ENCODE measurements at places on chromosomes 11 and 22.

- no peak for DNase-seq
These were observed 350.3 kb upstream of the MPPED2 start for GRCh38 chr11:30936491-30936890.

DNA sequence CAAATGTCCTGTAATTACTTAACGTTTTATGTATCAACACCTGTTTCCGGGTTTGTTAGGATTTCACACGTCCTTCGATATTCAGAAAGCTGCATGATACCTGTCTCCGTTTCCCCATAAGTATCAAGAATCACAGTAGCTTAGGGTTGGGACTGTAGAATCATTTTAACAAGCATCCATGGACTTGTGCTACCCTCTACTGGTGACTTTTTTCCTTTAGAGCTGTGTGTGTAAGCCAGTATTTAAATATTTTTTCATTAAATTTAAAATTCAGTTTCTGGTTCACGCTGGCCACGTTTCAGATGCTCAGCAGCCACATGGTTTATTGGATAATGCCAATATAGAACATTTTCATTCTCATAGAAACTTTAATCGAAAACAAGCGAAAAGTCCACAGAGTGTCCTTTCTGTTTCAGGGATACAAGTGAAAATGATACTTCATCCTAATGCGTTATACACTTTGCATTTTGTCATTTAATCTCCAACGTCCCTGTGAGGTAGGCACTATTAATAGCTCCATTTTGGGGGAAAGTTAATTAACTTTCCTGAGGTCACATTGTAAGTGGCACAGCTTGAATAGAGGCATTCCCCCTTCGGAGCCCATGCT lies 61.5 kb upstream of the SLC25A18 start:
- DNase-seq, result peak; percentile 59

GRCh38 chr11:23295241-23295640 lies 435.0 kb upstream of the CCDC179 start:
- DNase-seq, result no peak

- no peak for DNase-seq
These were observed 23.6 kb upstream of the MYOD1 start for GRCh38 chr11:17695454-17696441.

DNA sequence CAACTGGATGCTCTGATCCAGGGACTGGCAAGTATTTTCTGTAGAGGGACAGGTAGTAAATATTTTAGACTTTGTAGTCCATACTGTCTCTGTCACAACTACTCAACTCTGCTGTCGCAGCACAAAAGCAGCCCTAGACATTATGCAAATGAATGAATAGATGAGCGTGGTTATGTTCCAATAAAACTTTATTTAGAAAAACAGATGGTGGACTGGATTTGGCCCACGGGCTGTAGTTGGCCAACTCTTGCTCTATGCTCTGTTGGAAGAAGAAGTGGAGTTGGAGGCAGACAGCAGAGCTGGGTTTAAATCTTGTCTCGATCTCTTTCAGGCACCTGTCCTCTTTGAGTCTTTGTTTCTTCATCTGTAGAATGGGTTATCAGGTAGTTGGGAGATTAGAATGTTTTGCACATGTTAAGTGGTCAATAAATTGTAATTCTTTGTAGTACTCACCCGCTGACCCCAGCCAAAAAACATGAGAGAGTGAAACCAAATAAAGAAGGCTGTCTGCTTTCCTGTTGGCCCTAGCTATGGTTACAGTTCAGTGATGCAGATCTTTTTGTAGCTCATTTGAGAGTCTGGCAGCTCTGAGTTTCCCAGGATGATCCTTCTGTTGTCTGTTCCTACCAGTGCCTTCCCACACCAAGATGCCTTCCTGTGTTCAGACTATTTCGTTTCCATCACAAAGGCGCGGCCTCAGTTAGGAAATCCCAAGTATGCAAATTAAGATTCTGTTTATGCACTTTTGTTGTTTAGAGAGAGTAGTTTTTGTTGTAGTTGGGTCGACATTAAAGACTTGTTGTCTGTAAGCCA lies 198.1 kb upstream of the SEZ6L start:
- DNase-seq, result no peak

Measured in activated CD4-positive, alpha-beta T cell treated with anti-CD3 and anti-CD28 coated beads, Interleukin-2, Interleukin-6, amounts not matched to agents 100 ng/mL and 50 ng/mL, durations not matched to agents 16 hours and 8 hours (primary cell).